Urinary bladder (tissue), 4 donors: ENCODE measurements at places on chromosomes 13 and 19. TPM values are rescaled to one million over a fixed set of nuclear protein-coding genes. Genes with fewer than 3 reads are reported as not detected.

The WTIP gene
- polyA plus RNA-seq: 10.5 TPM

The ZNF85 gene
- polyA plus RNA-seq: 4.7 TPM

The NLRP7 gene
- not detected for polyA plus RNA-seq

- no peak for DNase-seq
These were observed 293.7 kb downstream of the POU4F1 start for GRCh38 chr13:78309497-78310180.

DNA sequence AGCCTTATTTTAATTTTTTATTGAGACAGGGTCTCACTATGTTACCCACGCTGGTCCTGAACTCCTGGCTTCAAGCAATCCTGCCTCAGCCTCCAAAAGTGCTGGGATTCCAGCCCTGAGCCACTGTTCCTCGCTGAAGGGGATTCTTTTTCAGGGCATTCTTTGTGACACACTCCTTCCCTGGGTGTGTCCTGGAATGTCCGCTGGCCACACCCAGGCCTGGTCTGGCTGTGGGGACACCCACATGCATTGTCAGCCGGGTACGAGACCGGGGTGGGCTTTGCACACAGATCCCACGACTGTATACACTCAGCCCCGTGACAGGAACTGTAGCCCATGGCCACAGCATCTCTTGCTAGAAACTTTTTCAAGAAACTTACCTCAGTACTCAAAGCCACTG lies 34.4 kb upstream of the GATAD2A start:
- DNase-seq: no peak

GRCh38 chr13:28282451-28282850 lies 144.1 kb downstream of the PAN3 start:
- DNase-seq: no peak

The DOHH gene
- 18.3 TPM for polyA plus RNA-seq

- peak; percentile 60 for DNase-seq
These were observed 6.8 kb downstream of the RPS11 start for GRCh38 chr19:49502866-49503581.

DNA sequence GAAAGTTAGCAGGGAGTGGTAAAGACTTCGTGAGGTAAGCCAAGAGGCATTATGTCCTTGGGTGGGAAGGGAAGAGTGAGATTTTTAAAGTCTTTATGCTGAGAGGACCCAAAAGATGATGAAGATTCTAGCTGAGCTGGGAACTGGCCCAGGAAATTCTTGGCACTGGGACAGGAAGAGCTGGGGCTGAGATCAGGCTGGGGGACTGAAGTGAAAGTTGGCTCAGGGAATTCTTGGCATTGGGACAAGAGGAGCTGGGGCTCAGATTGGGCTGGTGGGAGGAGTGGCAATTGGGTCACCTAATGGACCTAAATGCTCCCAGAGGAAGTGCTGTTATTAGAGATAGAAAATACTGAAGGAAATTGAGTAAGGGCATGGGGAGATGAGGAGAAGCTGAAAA lies 8.8 kb downstream of the SCEL start:
- DNase-seq: peak; percentile 71

DNA sequence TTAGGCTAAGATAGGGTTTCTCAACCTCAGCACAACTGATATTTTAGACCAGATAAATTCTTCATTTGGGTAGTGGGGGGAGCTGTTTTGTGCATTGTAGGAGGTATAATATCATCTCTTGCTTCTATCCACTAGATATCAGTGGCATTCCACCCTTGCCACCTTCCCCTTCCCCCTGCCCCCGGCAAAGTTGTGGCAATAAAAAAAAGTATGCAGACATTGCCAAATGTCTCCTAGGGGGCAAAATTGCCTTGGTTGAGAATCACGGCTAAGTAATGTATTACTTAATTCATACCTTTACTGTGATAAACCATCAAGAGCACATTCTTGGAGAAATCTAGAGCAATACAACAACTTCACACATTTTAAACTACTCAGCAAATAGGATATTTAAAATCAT lies 51.4 kb downstream of the UBL3 start:
- DNase-seq: no peak

The RGL3 gene
- 6.5 TPM for polyA plus RNA-seq

GRCh38 chr13:50691681-50692263 lies 151.7 kb downstream of the DLEU7 start:
- peak; percentile 32 for DNase-seq

The ADAMTSL5 gene
- polyA plus RNA-seq: 9.4 TPM

DNA sequence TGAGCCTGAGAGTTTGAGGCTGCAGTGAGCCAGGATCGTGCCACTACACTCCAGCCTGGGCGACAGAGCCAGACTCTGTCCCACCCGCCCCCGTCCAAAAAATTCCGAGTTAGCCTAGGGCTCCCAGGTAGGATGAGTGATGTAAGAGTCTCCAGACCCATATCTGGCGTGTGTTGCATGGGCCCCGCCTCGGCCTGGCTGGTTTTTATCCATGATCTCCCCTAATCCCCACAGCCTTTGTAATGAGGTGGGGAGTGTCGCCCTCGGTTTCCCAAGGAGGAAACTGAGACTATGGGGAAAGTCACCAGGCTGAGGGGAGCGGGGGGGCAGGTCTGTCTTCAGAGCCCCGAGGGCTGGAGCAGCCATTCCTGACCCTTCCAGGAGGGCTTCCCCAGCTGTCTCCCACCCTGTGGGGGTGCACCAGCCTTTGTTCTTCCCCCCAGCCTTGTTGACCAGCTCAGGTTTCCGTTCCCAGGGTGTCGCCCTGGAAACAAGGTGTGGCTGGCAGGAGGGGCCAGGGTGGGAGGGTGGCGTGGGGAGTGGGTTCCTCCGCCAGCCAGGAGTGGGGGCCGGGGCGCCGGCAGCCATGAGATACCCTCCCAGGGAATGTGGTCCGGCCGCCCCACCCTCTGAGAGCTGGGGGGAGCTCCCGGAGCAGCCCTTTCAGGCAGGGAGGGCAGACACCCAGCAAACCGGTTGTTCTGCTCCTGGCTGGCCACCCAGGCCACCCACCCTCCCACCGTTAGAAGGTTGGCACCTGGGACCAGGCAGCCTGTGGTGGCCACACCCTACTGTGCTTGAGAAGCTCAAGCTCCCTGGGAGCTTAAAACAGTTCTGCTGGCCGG lies 11.5 kb downstream of the MYH14 start:
- peak; percentile 63 for DNase-seq

GRCh38 chr13:110344320-110344719 lies 37.2 kb downstream of the COL4A2 start:
- no peak for DNase-seq

- no peak for DNase-seq
These were observed 225.4 kb downstream of the PCCA start for GRCh38 chr13:100314132-100314910.

The CLEC4G gene
- 1.1 TPM for polyA plus RNA-seq

GRCh38 chr13:25719666-25720065 lies 332.1 kb downstream of the SHISA2 start:
- DNase-seq: no peak

The ACTMAP gene
- polyA plus RNA-seq: 5.7 TPM

DNA sequence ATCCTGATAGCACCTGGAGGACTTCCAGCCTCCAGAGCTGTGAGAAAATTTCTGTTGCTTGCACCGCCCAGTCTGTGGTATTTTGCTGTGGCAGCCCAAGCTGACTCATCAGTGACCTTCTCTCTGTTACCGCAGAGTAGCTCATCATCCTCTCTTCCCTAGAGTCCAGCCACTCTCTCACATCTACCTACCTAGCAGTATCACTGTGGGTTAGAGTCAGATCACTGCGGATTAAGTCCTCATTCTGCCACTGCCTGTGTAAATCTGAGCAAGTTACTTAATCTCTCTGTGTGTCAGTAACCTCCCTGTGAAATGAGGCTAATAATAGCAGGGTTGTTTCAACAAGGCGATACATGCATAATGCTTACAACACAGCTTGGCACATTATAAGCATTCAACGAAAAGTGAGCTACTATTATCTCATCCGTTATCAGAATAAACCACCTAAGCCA lies 40.3 kb upstream of the USPL1 start:
- no peak for DNase-seq

DNA sequence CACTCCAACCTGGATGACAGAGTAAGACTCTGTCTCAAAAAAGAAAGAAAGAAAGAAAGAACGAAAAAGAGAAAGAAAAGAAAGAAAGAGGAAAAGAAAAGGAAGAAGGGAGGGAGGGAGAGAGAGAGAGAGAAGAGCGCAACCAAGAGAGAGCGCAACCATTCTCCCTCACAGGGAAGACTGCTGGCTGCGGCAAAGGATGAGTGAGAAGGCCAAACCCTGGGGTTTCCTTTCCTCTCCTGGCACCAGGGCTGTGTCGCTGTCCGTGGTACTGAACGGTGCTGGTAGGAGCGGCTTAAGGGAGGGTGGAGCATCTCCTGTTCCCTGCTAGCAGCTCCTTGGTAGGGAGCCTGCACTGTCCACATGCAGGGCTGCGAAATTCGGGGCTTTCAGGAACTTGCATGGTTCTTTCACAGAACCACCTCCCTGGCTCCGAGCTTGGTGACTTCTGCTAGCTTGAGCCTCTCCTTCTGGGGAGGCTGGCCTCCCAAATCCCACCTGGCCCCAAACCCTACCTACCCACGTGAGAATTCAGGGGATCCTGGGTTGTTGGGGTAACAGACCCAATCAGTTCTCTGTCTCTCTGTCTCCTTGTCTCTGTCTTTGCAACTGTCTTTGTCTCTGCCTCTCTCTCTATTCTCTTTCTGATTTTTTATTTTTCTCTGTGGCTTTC lies 51.1 kb upstream of the ZNRF4 start:
- peak; percentile 77 for DNase-seq

- no peak for DNase-seq
These were observed 38.4 kb downstream of the PCDH8 start for GRCh38 chr13:52810011-52810410.

The KLK3 gene
- polyA plus RNA-seq: not detected

The TFPT gene
- polyA plus RNA-seq: 22.8 TPM

- DNase-seq: no peak
These were observed 196.8 kb downstream of the POSTN start for GRCh38 chr13:37401721-37402120.

The GIPR gene
- polyA plus RNA-seq: 0.70 TPM

The SNRPA gene
- polyA plus RNA-seq: 67.2 TPM

The FRY gene
- polyA plus RNA-seq: 61.4 TPM

- DNase-seq: no peak
These were observed 22.8 kb upstream of the CD70 start for GRCh38 chr19:6613711-6614110.

- DNase-seq: no peak
These were observed 76.5 kb upstream of the TEX29 start for GRCh38 chr13:111243981-111244380.

GRCh38 chr13:113959198-113959597 lies 14.7 kb downstream of the C13orf46 start:
- DNase-seq: no peak

DNA sequence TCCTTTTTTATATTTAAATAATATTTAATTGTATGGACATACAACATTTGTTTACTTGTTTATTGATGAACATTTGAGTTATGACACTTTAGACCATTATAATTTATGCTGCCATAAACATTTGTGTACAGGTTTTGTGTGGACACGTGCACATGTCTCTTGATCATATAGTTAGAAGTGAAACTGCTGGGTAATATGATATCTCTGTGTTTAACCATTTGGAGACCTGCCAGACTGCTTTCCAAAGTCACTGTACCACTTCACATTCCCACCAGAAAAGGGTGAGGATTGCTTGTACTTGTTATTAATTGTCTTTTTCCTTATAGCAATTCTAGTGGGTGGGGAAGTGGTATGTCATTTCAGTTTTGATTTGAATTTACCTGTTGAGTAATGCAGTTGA lies 145.6 kb upstream of the KLHL1 start:
- DNase-seq: no peak

DNA sequence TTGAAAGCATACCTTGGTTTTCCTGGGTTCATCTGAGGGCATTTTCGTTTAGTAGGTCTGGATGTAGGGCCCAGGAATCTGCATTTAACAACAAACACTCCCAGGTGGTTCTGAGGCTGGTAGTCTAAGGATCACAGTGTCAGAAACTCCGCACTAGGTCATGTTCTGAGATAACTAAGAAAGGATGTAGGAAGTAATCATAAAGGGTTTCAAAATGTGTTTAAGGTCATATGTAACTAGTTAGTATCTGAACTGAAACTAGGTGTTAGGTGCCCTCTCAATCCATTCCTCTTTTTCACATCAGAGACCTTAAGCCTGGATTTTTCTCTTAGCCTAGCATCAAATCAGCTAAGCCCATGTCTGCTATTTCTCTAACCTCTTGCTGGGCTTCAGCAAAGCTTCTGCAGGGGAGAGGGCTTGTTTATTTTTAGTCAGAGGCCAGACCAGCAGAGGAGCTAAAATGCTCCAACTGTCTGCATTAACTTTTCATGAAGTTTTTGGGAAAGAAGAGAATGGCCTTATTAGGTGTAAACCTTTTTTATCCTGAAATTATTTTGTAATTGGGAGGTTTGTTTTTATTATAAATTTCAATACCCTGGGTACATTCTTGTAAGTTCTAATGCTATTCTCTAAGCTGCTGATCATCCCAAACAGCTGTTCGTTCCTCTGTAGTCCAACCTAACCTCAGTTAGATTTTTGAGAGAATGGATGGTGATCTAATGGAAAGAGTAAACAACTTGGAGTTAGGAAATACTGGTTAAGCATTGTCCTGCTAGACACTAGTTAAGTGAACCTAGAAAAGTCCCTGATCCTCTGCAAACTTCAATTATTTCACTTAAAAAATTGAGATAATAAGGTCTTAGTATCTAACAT lies 262.8 kb upstream of the RFC3 start:
- DNase-seq: no peak

The LAIR1 gene
- polyA plus RNA-seq: 21.3 TPM

GRCh38 chr19:57288373-57288772 lies 8.1 kb downstream of the ZNF460 start:
- no peak for DNase-seq

The BST2 gene
- 103 TPM for polyA plus RNA-seq

DNA sequence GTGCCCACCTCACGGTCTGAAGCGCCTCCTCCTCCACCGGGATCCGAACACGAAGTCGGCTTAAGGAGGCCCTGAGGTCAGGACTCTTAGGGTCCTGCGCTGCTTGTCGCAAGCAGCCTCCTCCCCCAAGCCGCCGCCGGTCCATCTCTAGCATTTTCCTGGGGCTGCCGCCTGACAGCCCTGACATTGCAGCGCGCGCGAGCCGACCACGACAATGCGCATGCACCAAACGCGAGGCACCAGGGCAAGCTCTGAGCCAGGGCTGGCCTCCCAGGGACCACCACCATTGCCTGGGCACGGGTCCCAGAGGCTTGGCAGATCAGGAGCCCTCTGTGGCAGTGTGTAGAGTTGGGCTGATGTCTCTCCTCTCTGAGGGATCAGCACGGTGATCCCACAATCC lies 63.8 kb upstream of the ZNF420 start:
- DNase-seq: no peak

DNA sequence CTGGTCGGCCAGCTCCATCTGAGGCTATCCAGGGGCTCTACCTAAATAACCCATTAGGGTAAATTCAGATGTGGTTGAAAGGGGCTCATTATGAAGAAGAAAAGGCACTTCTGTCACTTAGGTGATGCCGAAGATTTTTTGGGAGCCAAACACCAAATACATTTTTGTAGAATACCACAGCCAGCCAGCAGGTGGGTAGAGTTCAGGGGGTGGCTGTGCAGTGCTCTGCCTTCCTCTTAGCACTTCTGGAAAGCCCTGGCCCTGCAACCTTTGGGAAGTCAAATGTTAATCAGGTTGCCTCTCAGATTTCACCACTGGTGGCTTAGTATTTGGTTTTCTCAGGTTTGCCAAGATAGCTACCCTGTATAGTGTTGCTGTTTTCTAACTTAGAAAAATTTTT lies 18.5 kb upstream of the GPR18 start:
- DNase-seq: no peak
